ENCODE measurements at places on chromosomes 7 and 10.
A peak's percentile ranks its signal among the peaks of the same experiment; 100 is the strongest.

DNA sequence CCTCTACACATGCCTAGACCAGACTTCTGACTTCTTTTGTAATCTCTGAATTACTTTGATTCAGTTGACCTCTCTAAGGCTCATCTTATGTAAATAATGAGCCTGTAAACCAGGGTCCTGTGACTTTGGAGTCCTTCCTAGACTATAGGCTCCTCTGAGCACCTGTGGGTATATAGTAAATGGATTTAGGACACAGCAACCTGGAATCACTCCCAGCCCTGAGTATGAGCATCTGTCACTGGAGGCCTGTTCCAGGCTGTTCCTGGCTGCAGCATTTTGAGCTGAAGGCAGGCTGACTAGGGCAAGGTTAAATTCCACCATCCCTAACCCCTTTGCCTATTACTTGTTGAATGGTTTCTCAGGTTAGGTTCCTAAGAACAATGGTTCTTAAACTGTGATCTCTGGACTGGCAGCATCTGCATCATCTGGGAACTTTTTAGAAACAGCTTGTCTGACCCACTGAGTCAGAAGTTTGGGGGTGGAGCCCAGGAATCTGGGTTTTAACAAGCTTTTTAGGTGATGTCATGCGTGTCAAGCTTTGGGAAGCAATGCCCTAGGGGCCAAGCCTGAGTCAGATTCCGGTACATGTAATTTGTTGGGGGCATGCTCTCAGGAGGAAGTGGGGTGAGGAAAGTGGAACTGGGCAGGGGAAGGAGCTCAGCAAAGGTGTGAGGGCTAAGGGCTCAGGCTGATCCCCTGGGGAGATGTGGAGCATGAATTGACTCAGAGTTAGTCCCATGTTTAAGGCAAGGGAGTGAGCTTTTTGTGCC lies 28.2 kb downstream of the MINDY4 start:
- no peak for DNase-seq

DNA sequence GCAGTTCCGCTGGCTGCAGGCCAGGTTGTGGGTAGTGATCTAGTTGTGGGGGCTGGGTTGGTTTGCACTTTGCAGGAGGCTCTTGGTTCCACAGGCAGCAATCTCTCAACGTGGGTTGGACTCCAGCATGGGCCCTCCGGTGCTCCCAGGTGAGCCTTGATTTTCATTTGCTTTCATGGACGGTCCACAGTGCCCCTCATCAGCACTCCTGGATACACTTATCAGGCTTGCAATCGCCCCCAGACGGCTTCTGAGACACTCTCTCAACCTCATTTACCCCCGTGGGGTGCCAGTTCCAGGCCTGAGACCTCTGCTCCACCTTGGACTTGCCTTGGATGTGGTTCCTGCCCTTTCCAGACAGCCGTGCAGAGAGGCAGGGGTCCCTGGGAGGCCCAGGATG lies 31.3 kb upstream of the ZNF273 start:
- DNase-seq = no peak

- no peak for DNase-seq
Measured at GRCh38 chr7:849145-849544, 16.9 kb downstream of the SUN1 start.

GRCh38 chr10:105650306-105650705 lies 1009.2 kb downstream of the SORCS3 start:
- no peak for DNase-seq

- peak; percentile 97 for DNase-seq
Measured at GRCh38 chr10:110226543-110226925, 19.1 kb downstream of the MXI1 start.

GRCh38 chr7:47627580-47628283 lies 45.8 kb upstream of the TNS3 start:
- no peak for DNase-seq

- DNase-seq = peak; percentile 34
Measured at GRCh38 chr10:89120931-89121763, 86.0 kb downstream of the CH25H start.

- DNase-seq = no peak
Measured at GRCh38 chr7:76009672-76010600, 15.5 kb upstream of the TMEM120A start.

DNA sequence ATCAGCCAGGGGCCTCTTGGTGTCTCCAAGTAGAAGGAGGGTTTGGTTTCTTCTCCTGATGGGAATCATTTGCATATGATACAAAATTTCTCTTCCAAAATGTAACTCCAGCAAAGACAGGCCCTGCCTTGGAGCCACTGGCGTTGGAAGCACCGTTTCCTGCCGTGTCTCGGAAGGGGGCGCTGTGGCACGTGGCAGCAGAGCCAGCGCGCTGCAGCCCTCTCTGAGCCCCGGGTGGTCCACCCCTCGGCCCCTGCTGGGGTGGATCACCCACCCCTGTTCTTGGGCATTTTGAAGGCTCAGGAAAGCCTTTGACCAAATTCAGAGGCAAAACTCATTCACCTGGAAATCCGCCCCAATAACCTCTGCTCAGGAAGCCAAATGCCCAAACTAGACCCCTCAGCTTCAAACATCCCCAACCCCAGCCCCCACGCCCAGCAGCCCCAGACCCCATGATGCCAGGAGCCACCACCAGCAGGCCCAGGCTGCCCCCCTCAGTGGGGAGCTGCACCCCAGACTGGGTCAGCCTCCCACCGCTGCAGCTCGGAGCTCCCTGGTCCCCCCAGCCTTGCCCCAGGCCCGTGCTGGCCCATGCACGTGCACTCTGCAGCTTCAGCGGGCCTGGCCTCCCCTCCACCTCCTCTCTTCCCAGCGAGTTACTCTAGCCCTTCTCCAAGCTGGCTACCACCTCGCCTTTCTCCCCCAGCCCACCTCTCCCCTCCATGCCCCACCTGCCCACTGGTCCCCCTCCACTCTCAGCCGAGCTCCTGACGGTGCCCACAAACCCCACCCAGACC lies 29.5 kb upstream of the ELFN1 start:
- no peak for DNase-seq

GRCh38 chr7:10723832-10724231 lies 249.8 kb upstream of the PHF14 start:
- DNase-seq = no peak
